Activated CD4-positive, alpha-beta T cell treated with anti-CD3 and anti-CD28 coated beads for 36 hours (primary cell): ENCODE measurements at places on chromosomes 5 and 9. TPM values are rescaled to one million over a fixed set of nuclear protein-coding genes. Genes with fewer than 3 reads are reported as not detected.

LCN9 gene
- not detected for total RNA-seq

ATP10B gene
- total RNA-seq: not detected

GRCh38 chr5:149666212-149666852 lies 63.8 kb upstream of the PPARGC1B start:
- DNase-seq: no peak

DNA sequence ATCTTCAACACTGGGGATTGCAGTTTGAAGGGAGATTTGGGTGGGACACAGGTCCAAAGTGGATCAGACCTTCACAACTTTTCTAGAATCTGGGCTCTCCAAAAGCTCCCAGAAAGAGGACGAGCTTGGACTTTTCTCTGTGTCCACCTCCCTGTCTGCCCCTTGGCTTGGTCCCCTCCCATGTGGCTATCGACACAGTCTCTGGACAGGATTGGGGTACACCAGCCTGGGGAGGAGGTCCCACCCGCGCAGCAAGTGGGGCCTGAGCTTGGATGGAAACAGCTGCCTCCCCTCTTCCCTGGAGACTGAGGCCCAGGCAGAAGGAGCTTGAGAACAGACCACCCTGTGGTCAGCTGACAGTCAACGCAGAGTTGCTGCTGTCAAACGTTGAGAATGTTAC lies 84.6 kb upstream of the FCN1 start:
- DNase-seq: no peak

- no peak for DNase-seq
Observed at GRCh38 chr5:77945874-77946273, 169.7 kb upstream of the TBCA start.

GRCh38 chr9:88831713-88832407 lies 159.4 kb upstream of the S1PR3 start:
- DNase-seq: no peak

SMIM15 gene
- total RNA-seq: 84.0 TPM

GPR150 gene
- 0.37 TPM for total RNA-seq

DNA sequence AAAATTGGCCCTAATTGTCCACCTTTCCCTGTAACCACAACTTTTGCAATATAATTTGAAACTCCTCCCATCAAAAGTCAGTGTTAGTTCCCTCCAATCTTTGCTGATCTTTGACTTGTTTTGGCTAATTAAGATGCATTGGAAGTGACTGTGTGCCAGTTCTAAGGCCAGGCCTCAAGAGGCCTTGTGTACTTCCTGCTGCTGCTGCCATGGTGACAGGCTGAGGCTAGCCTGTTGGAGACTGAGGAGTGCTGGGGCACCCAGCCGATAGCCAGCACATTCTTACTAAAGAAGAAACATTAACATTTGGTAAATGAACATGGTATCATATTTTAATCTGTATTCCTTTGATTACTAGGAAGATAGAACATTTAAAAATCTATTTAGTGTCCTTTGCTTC lies 86.5 kb downstream of the SREK1 start:
- DNase-seq: no peak

DNA sequence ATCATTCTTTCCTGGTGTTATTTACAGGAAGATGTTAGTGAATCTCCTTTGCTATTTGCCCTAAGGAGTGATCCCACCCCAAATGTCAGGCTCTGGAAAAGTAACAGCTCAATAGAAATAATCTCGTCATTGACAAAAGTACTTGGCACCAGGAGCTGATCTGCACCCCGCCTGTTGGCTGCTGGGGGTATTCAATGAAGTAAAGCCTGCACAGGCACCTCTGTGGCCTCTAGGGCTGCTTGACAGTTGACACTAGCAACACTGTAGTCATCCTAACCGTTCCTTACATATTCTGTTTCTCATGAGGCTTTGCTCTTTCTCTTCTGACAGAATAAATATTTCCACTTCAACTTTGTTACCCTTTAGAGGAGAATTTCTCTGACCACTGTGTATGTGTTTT lies 103.4 kb downstream of the DOCK2 start:
- no peak for DNase-seq

- DNase-seq: no peak
Observed at GRCh38 chr5:7884491-7885267, 15.7 kb downstream of the MTRR start.

DNA sequence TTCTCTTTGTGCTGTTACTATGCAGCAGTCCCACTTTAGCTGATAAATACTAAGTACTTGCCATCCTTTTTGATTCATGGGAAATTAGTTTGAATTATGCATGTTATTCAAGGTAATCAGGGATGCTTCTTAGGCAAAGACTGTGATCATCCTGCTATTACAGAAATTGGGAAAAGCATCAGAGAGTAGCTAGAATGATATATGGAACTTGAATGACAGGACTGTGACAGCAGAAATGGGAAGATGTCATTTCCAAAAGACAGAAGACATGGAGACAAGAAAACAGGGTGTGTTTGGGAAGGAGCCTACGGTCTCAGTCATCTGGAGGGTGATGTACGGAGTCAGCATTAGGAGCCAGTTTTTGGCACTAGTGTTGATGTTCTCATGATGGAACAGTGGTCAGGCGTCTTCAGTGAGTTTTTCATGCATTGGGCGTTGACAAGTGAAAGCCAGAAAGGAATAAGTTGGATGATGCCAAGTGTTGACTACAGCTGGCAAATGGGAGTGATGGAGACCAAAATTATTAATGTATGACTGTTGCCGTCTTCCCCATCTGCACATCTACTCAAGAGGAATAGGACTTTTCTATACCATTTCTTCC lies 70.4 kb downstream of the TMEM167A start:
- no peak for DNase-seq

- no peak for DNase-seq
Observed at GRCh38 chr5:126525630-126526245, 69.3 kb downstream of the ALDH7A1 start.

IL4 gene
- total RNA-seq: 0.32 TPM

C9orf50 gene
- total RNA-seq: not detected

GRCh38 chr5:172151661-172152210 lies 36.3 kb downstream of the STK10 start:
- DNase-seq: no peak

DNA sequence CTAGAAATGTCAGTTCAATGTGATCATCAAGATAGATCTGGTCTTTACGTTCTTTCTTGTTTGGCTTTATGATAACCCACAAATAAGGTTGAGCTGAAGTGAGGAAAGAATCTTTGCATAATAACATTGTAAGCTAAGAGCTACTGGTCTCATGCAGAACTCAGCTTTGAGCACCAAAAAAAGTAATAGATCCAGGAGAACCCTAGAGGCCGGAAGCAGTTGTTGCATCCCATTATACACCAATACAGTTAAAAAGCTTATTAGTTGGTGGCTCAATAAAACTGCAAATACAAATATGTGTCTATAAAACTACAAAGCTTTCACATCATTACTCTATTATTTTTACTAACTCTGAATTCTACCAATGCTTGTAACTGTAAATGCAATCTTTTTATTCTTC lies 85.5 kb upstream of the NUDT12 start:
- DNase-seq: no peak

TEX48 gene
- total RNA-seq: 0.75 TPM

DNA sequence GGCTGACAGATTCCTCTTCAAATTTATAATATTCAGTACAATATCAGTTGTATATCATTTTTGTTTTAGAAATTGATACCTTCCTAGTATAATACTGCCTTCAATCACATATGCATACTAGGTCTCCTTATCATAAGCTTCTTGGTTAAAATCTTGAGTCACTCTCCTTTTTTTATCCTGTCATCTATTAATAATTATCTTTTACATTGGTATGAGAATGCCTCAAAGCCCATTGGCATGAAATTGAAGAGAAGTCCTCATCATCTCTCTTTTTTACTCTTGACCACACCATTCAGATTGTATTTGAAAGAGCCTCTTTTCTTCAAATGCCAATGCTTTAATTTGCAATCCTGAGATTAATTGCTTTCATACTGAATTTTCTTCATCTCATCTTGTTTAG lies 810.3 kb downstream of the BRINP1 start:
- no peak for DNase-seq

- DNase-seq: no peak
Observed at GRCh38 chr9:94157050-94157801, 73.0 kb downstream of the PTPDC1 start.

- DNase-seq: no peak
Observed at GRCh38 chr9:114884787-114885452, 45.5 kb downstream of the TNFSF8 start.

DNA sequence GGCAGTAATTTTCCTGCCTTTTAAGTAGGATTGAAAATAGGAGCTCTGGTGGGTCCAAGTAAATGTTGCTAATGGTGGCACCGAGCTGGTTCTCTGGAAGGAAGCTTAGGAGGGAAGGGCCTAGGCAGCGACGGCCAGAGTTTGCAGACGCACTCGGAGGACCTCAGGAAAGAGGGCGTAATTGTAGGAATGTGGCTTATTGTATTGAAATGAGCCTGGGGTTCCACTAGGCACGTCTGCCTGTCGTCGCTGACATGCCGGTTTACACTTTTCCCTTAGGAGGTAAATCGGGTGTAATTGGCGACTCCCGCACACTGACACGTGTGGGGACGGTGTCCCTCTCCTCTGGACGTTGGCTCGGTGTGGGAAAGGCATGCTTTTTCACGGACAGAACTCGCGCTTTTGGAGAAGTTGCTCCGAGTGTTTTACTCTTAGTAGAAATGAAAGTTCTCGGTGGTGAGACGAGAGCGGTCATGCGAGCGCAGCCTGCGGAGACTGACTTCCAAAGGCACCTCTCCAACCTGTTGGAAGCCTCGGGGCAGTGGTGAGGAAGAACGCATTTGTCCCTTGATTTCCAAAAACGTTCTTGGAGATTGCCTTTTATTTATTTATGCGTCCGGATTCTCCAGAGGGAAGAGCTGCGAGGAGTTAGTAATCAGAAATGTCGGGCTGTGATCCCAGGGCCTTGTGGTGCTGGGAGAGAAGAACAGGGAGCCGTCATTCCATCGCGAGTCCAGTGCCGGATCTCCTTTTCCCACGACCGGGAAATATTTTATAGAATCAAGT lies 1.3 kb downstream of the NR4A3 start:
- DNase-seq: peak; percentile 43

DNA sequence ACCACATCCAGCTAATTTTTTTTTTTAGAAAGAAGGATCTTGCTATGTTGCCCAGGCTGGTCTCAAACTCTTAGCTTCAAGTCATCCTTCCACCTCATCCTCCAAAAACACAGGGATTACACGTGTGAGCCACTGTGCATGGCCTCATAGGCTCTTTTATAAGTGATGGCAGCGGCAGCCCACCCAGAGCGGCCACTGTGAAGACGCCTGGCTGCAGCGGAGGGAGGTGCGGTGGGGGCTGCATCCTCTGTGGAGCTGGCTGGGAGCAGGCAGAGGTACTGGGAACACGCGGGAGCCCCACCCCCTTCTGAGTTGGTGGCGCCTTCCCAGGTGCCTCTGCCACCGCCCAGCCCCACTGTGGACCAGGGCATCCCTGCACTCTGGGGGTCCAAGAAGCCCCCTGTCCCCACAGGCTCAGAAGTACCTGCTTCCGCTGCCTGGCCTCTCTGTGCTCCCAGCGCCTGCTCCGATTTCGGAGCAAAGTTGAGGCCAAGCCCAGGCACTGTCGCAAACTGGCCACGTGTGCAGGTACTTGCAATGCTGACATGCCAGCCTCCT lies 16.9 kb upstream of the ECPAS start:
- DNase-seq: no peak

GRCh38 chr5:159891371-159891770 lies 24.9 kb upstream of the ADRA1B start:
- no peak for DNase-seq

CAAP1 gene
- total RNA-seq: 17.1 TPM

DNA sequence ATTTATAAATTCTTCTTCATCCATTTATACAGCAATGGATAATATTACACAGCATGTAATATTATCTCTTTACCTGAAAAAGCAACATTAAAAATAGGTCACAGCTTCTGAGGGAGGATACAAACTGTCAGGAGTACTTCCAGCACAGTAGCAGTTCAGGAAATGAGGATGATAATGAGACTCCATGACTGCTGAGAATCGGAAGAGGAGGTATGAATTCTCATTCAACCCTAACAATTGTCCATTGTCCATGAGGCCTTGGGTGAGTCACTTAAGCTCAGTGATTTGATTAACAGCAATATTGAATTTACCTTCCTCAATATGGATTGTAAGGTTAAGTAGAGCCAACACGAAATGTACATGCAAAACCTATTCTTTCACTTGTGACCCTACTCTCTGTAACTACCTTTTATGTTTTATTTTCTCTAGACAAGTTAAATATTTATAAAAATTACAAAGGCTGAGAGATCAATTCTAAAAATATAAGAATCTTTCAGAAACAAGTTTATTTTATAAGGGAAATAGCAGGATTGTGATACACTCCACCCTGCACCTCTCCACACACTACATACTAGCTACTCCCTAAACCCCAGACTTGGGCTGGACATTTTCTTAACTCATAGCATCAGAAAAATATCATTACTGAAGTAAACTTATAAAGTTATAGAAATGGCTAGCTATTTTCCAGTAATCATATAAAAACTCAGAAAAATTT lies 159.1 kb upstream of the ACOT12 start:
- no peak for DNase-seq

DNA sequence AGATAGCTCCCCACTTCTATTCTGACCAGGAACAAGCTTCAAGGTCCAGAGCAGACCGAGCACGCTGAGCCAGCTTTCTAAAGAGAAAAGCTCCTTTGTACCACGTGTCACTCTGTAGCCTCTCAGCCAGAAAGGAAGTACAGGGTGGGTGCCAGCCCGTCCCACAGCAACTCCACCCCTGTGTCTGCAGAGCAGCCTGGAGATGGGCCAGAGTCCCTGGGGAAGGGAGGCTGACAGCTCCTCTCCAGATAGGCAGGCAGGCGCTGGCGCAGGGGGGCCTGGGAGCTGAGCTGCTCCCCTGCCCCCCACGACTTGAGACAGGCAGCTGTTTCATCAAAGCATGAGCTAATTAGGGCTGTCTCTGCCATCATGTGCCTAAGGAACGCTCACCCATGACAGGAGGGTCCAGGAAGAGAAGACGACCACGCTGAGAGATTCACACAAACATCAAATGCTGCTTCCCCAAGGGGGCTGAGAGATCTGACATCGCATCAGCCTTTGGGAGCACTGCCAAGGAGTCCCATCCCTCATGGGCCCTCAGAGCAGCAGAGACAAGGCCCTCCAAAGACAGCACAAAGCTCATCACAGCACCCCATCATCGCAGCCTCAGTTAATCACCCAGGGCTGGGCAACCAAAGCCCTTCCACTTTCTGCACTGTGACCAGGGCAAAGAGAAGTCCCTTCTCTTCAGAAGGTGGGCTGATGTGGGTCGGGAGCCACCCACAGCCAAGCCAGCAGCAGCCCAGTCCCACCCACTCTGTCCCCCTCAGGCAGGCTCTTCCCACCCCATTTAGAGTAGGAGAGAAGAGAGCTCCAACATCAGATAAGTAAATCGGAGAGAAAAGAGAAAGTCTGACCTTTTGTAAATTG lies 78.5 kb upstream of the LRRTM2 start:
- peak; percentile 20 for DNase-seq
